ENCODE measurements at places on chromosomes 7 and 10. TPM values are rescaled to one million over a fixed set of nuclear protein-coding genes. Genes with fewer than 3 reads are reported as not detected.

The TWIST1 gene
- total RNA-seq = 0.64 TPM

The ERLIN1 gene
- total RNA-seq = 29.5 TPM

The CLDN3 gene
- total RNA-seq = 0.64 TPM

The RSU1 gene
- total RNA-seq = 48.9 TPM

- ATAC-seq = no peak
Observed at GRCh38 chr10:131116991-131117375, 194.5 kb downstream of the TCERG1L start.

GRCh38 chr7:29349362-29349761 is 154.8 kb downstream of the CHN2 start:
- ATAC-seq = peak; percentile 78

- ATAC-seq = no peak
Observed at GRCh38 chr10:80324891-80325364, 31.6 kb downstream of the DYDC1 start.

DNA sequence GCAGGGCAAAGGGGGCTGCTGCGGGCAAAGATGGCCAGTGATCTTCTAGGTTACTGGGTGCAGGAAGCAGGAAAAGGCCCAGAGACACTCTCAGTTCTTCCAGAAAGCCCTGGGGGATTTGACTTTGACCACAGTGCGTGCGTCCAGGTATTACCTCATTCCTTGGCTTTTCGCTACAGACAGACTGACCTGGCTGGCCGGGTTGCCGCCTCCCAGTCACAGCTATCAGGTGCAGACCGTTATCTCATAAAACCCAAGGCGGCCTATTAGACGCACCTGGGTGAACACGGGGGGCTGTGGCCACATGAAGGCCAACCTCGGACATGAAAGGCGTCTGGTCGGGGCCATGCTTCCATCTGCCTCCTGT is 80.3 kb downstream of the FOXL3 start:
- ATAC-seq = no peak

DNA sequence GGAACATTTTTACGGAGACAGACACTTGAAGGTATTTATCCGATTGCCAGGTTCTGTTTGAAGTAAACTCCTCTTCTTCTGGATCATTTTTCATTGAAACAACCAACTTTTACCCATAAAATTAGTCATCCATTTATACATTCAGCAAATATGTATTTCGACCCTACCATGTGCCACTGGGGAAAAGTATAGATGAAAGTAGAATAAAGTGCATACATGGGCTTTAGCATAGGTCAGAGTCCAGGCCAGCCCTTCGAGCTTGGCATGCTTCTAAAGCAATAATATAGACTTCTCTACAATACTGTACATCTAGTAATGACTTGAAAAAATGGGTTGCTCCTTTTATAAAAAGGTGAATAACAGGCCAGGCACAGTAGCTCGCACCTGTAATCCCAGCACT is 10.1 kb downstream of the SLC25A16 start:
- ATAC-seq = no peak

DNA sequence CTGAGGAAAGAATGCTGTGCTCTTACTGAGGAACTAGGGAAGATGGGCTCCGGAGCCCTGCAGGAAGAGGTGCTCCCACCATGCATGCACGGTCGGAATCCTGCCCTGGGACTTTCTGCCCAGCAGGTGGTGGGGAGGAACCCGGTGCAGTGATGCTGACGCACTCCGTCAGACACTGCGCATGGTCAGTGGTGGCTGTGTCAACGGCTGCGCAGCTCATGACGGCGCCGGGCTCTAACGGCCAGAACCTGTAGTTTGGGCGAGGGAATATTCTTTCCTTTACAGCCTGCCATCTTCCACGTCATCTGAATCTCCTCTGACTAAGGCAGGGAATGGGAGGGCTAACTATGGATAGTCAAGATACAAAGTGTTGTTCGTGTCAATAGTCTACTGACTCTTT is 189.2 kb upstream of the MGMT start:
- ATAC-seq = no peak

Measured in esophagus mucosa (tissue), 1 donor.